NCI-H2081 (cell line): ENCODE measurements at places on chromosomes 3 and 15.

- no peak for DNase-seq
Observed at GRCh38 chr3:141306922-141307321, 61.4 kb upstream of the ZBTB38 start.

GRCh38 chr3:80192936-80193335, 425.1 kb upstream of the ROBO1 start:
- no peak for DNase-seq

GRCh38 chr15:38072348-38073177, 138.1 kb downstream of the TMCO5A start:
- DNase-seq: peak; percentile 46

DNA sequence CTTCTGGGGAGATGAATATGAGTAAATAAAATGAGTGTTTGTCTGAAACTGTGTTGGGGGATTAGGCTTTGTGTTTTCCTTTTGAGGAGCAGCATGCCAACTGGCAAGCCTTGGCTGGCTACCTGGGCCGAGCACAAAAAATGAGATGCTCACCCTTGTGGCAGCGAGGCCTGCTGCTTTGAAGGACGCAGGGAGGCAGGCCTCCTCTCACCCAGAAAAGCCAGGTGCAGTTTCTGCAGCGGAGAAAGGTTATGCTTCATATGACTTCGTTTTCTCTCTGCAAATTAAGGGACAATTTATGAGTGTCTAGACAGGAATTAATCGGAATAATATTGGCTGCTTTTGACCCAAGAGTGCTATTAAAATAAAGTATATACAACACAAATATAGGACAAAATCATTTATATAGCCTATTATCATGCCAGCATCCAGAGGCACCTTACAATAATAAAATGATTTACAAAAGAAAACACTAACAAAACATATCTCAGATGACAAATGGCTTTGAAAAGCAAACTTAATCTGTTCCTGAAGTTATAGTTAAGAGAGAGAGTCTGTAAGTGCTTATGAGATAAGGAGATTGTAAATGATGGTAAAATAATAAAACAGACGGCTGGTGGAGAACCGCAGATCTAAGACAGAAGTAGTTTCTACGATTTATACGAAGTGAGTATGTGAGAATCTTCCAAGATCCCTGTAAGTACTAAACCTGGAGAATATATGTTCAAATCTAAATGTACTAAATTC, 682.8 kb upstream of the NR2F2 start:
- DNase-seq: peak; percentile 40

GRCh38 chr3:2156244-2156847, 57.7 kb downstream of the CNTN4 start:
- DNase-seq: no peak

- DNase-seq: no peak
Observed at GRCh38 chr3:99559196-99559595, 79.2 kb upstream of the COL8A1 start.

DNA sequence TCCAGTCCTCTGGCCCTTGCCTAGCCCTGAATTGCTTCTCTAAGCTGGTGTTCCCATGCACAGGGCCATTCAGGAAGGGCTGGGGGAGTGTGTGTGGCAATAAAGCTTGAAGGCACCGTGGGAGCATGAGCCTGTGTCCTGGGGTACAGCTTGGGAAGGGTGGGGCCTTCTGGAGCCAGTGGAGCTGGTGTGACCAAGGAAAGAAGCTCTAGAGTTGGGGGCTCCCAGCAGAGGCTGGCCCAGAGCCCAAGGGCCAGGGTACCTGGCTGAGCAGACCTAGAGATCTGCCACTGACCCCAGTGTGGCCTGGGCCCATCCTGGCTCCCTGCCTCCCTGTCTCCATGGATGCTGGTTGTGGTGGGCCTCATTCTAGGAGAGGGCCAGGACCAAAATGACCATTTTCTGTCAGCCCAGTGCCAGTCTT, 8.1 kb downstream of the ABTB1 start:
- DNase-seq: no peak

GRCh38 chr15:28182216-28182615, 83.1 kb upstream of the OCA2 start:
- no peak for DNase-seq
